ENCODE measurements at places on chromosomes 1 and 21. TPM values are rescaled to one million over a fixed set of nuclear protein-coding genes. Genes with fewer than 3 reads are reported as not detected.
A peak's percentile ranks its signal among the peaks of the same experiment; 100 is the strongest.

DNA sequence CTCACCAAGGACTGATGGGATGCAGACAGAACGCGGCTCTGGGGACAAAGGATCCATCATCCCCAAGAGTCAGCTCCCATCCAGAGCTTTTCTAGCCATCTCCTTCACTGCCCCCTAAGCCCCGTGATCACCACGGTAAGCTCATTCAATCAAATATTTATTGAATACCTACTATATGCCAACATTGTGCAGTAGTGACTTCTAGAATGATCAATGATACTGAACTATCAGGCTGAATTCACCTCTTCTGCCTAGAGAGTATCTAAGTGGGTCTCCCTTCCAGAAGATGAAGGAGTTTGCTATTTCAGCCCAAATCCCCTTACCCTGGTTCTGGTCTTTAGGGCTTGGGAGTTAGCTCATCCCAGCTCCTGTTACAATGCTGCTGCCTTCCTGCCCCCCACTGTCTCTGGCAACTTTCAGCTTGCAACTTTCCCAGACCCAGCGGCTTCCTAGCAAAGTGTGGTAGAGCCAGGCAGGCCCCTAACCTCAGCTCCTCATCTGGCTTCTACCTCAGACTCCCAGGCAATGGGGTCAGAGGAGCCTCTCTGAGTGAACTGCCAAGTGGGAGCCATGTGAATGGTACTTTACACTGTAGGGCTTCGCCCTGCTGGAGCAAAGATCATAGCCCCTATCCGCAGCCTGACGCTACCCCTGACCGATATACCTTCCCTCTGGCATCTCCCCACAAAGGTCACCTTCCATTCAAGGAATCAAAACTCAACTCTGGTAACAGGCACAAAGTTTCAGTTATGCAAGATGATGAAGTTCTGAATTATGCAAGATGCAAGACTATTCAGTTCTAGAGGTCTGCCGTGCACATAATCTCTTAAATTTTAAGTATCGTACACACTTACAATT, 20.9 kb downstream of the TMEM53 start:
- no peak overlapping the region for H3K4me3 ChIP-seq
- H3K4me1 ChIP-seq, result no peaks in the 10 kb centered on the region
- H3K27ac ChIP-seq, result no peak overlapping the region
- no peaks in the 10 kb centered on the region for H3K27me3 ChIP-seq
- peaks cover 9% of the 10 kb centered on the region for H3K36me3 ChIP-seq

DNA sequence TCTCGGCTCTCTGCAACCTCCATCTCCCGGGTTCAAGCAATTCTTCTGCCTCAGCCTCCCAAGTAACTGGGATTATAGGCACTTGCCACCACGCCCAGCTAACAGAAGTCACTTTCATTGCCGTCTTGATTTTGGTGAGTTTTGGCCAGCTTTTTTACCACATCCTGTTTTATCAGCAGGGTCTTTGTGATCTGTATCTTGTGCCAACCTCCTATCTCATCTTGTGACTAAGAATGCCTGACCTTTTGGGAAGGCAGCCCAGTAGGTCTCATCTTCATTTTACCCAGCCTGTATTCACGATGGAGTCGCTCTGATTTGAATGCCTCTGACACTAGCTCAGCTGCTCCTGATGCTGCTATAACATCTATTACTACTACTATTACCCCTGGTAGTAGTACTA, 46.8 kb upstream of the BARHL2 start:
- no peak for DNase-seq
- H3K36me3 ChIP-seq, result no peaks in the 10 kb centered on the region
- H3K4me3 ChIP-seq, result no peak overlapping the region
- peaks cover 37% of the 10 kb centered on the region for H3K27me3 ChIP-seq

GRCh38 chr1:28778021-28778420, 33.9 kb upstream of the OPRD1 start:
- no peaks in the 10 kb centered on the region for H3K36me3 ChIP-seq
- H3K4me3 ChIP-seq, result no peak overlapping the region
- no peak for DNase-seq
- peaks cover 6% of the 10 kb centered on the region for H3K4me1 ChIP-seq
- no peak overlapping the region for H3K27ac ChIP-seq

The DSCAM gene
- total RNA-seq, result not detected

DNA sequence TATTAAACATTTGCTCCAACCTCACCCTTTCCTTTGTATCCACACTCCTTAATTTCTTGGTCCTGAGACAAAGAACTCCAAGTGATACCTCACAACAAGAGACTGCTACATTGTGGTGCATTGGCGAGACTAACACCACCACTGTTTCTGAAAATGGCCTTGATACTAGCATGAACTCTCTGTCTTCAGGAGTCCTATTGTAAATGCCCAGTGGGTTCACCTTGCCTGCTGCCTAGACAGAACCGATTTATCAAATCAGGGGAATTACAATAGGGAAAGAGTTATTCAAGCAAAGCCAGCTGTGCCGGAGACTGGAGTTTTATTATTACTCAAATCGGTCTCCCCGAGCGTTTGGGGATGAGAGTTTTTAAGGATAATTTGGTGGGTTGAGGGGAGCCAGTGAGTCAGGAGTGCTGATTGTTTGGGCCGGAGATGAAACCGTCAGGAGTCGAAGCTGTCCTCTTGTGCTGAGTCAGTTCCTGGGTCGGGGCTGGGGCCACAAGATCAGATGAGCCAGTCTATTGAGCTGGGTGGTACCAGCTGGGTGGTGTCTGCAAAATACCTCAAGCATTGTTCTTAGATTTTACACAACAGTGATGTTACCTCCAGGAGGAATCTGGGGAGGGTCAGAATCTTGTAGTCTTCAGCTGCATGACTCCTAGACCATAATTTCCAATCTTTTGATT, 83.1 kb downstream of the DESI2 start:
- no peak overlapping the region for H3K27ac ChIP-seq
- H3K4me1 ChIP-seq, result no peaks in the 10 kb centered on the region
- peaks cover 14% of the 10 kb centered on the region for H3K27me3 ChIP-seq

The RASSF5 gene
- 227 TPM for total RNA-seq

GRCh38 chr1:28112388-28113241, 24.2 kb upstream of the EYA3 start:
- H3K36me3 ChIP-seq, result no peaks in the 10 kb centered on the region
- H3K4me3 ChIP-seq, result no peak overlapping the region
- peaks cover 40% of the 10 kb centered on the region for H3K27me3 ChIP-seq
- DNase-seq, result peak; percentile 10
- H3K4me1 ChIP-seq, result peaks cover 27% of the 10 kb centered on the region

The CACNA1S gene
- total RNA-seq, result not detected

The C1QTNF12 gene
- total RNA-seq, result 8.1 TPM

DNA sequence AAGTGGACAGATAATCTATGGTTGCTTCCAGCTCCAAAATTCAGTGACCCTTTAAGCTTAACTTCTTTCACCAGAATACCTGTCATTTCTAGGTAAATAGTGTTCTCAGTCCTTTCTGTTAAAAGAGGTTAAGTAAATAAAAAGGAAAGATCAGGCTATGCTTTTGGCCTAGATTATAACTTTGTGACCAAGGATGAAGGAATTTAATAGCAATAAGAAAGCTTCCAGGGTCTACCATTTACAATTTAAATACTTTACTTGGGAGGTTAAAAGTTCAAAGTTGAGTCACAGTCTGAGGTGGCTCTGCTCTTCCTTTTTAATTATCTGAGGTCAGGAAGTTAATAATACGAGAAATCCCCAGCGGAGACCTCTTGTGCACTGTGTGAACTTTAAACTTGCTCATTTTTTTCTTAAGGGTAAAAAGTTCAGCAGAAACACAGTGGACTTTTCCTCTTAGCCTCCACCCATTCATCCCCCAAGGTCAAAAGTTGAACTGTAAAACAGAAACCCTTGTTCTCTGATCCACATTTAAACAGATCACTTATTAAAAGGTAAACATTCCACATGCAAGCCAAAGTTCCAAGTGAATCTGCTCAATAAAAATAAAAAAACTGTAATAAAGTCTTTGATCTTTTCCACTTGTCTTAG, 187.1 kb downstream of the NRIP1 start:
- DNase-seq, result no peak
- no peaks in the 10 kb centered on the region for H3K4me1 ChIP-seq
- no peaks in the 10 kb centered on the region for H3K36me3 ChIP-seq

- H3K4me1 ChIP-seq, result peaks cover 37% of the 10 kb centered on the region
- H3K36me3 ChIP-seq, result no peaks in the 10 kb centered on the region
- no peak overlapping the region for H3K4me3 ChIP-seq
- no peak overlapping the region for H3K27ac ChIP-seq
Measured at GRCh38 chr1:109639063-109639840, 16.6 kb upstream of the GSTM4 start.

The SFN gene
- total RNA-seq, result 0.86 TPM

- H3K4me1 ChIP-seq, result peaks cover 46% of the 10 kb centered on the region
- no peaks in the 10 kb centered on the region for H3K27me3 ChIP-seq
- H3K36me3 ChIP-seq, result no peaks in the 10 kb centered on the region
- no peak overlapping the region for H3K27ac ChIP-seq
Measured at GRCh38 chr1:9127395-9128165, 1.3 kb downstream of the GPR157 start.

DNA sequence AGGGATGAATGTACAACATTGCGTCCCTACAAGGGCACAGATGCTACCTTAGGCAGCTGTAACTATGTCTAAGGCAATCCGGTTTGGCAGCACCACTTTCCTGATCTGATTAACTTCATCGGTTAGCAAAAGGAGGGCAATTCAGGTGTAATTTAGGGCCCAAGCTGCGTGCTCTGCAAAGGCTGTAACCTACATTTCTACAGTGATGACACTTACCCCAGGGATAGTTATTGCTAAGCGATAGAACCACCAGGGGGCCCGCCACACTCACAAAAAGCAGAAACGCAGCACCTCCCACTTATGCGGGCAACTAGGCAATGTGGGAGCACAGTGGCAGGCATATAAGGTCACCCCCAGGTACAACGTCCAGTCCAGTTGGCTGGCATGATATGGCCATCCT, 113.5 kb downstream of the GDAP2 start:
- no peak overlapping the region for H3K4me3 ChIP-seq
- no peaks in the 10 kb centered on the region for H3K36me3 ChIP-seq
- H3K27me3 ChIP-seq, result no peaks in the 10 kb centered on the region
- no peaks in the 10 kb centered on the region for H3K4me1 ChIP-seq

The NFIA gene
- total RNA-seq, result 27.3 TPM

- peaks cover 14% of the 10 kb centered on the region for H3K4me1 ChIP-seq
- no peak overlapping the region for H3K4me3 ChIP-seq
- no peaks in the 10 kb centered on the region for H3K27me3 ChIP-seq
- no peak overlapping the region for H3K27ac ChIP-seq
- no peak for DNase-seq
- no peaks in the 10 kb centered on the region for H3K36me3 ChIP-seq
Measured at GRCh38 chr1:83850834-83851233, 148.1 kb downstream of the TTLL7 start.

DNA sequence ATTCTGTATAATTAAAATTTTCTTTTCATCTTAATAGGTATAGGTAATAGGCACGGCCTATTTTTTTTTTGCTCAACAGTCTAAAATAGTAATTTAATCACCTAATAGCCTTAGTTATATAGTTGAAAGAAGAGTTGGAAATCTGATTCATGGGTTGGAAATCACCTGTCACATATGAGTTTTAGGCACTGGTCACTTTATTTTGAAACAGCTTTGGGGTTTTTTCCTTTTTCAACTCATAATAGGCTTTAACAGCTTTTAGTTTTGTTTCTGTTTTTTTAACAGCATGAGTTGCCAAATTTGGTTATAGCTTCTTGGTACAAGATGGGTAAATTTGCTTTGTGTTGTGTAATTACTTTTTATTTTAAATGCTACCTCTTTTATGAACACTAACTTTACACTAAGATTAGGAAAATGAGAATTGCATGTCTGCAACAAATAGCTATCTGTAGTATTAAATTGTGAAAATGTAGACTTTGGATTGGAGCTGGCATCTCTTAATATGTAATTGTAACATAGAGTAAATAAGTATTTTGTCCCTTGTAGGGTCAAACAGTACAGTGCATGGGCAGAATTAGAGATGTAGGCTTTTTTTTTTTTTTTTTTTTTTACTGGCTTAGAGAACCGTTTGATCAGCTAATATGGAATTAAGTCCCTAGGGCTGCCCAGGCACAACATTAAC, 109.8 kb downstream of the OSBPL9 start:
- peaks cover 32% of the 10 kb centered on the region for H3K4me1 ChIP-seq
- DNase-seq, result no peak
- H3K4me3 ChIP-seq, result peak overlapping the region; percentile 39
- H3K36me3 ChIP-seq, result no peaks in the 10 kb centered on the region
- no peaks in the 10 kb centered on the region for H3K27me3 ChIP-seq

The SMIM34 gene
- total RNA-seq, result not detected

DNA sequence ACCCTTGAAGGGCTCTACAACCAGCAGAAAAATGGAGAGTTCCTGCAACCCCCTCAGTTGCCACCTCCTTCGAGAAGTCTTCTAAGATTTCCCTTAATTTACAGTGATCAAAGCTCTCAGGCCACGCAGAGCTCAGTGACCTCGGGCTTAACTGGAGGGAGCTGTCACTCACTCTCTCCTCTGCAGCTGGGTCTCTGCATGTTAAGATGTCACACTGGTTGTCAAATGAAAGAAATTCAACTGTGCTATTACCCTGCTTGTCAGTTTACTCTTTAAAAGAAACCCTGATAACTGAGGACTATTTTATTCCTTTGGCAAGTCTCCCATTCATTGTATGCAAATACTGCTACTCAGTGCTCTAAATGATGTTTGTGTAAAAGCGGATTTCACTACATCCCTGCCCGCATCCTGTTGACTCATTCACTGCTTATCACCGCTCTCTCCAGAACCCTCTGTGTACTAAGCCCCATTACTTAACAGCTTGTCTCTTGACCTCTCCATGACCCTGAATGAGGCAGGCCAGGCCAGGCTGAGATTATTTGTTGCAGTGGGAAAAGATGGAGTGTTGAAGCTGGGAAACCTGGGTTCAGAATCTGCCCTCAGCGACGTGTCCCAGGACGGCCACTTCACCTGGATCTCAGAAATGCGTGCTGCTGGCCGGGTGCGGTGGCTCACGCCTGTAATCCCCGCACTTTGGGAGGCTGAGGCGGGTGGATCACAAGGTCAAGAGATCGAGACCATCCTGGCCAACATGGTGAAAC, 13.7 kb downstream of the DHRS3 start:
- peak overlapping the region; percentile 79 for H3K4me3 ChIP-seq
- peak; percentile 78 for DNase-seq
- no peaks in the 10 kb centered on the region for H3K27me3 ChIP-seq
- peaks cover 14% of the 10 kb centered on the region for H3K36me3 ChIP-seq

- DNase-seq, result no peak
- H3K27ac ChIP-seq, result no peak overlapping the region
- no peak overlapping the region for H3K4me3 ChIP-seq
- peaks cover 10% of the 10 kb centered on the region for H3K27me3 ChIP-seq
Measured at GRCh38 chr1:55726994-55727393, 511.8 kb upstream of the USP24 start.

DNA sequence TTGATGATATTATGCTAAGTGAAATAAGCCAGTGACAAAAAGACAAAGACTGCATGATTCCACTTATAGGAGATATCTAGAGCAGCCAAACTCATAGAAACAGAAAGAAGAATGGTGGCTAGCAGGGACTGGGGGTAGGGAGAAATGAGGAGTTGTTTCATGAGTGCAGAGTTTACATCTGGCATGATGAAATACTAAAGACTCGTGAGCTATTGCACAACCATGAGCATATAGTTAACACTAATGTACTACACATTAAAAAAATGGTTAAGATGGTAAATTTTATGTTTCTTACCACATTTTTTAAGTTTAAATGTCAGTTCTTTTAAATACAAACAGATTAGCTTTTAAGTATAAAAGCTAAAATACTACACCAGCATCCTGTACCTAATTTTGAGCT, 57.8 kb downstream of the ESRRG start:
- DNase-seq, result no peak
- H3K27me3 ChIP-seq, result no peaks in the 10 kb centered on the region
- no peak overlapping the region for H3K27ac ChIP-seq
- H3K4me1 ChIP-seq, result no peaks in the 10 kb centered on the region
- H3K4me3 ChIP-seq, result no peak overlapping the region

- no peak overlapping the region for H3K27ac ChIP-seq
- DNase-seq, result no peak
- no peaks in the 10 kb centered on the region for H3K4me1 ChIP-seq
- H3K4me3 ChIP-seq, result no peak overlapping the region
Measured at GRCh38 chr1:245598524-245599305, 443.9 kb downstream of the KIF26B start.
